Frontal cortex (tissue), 4 donors: ENCODE measurements at places on chromosomes 11 and 22. TPM values are rescaled to one million over a fixed set of nuclear protein-coding genes. Genes with fewer than 3 reads are reported as not detected.

Gene MS4A15
- total RNA-seq: not detected

Gene LYVE1
- 6.9 TPM for total RNA-seq

Gene GLYAT
- not detected for total RNA-seq

Gene CD44
- 4.1 TPM for total RNA-seq

Gene OR51B4
- total RNA-seq: 0.41 TPM

Gene MLC1
- total RNA-seq: 17.9 TPM

Gene ANGPTL5
- 0.41 TPM for total RNA-seq

Gene PATE1
- total RNA-seq: not detected

Gene PHOX2A
- not detected for total RNA-seq

Gene GAL3ST3
- 10.6 TPM for total RNA-seq

Gene SEC14L6
- 0.82 TPM for total RNA-seq

Gene TMEM135
- total RNA-seq: 37.5 TPM

Gene CRYBB3
- not detected for total RNA-seq

Gene CHCHD10
- 5.3 TPM for total RNA-seq

Gene MS4A3
- 0.41 TPM for total RNA-seq

Gene TYR
- total RNA-seq: not detected

Gene OR51B6
- not detected for total RNA-seq

Gene CATSPERZ
- 0.82 TPM for total RNA-seq

Gene CREBZF
- total RNA-seq: 78.3 TPM

Gene XKR3
- not detected for total RNA-seq

Gene TBX10
- not detected for total RNA-seq

Gene LRRC4C
- total RNA-seq: 90.5 TPM

Gene DEFB131B
- total RNA-seq: not detected

Gene ZNRF3
- total RNA-seq: 7.3 TPM

Gene DRD4
- total RNA-seq: not detected

Gene FAM181B
- 13.0 TPM for total RNA-seq

Gene TMPRSS6
- total RNA-seq: not detected

Gene KCNJ1
- not detected for total RNA-seq

Gene C1QTNF5
- 2.4 TPM for total RNA-seq

Gene C22orf15
- total RNA-seq: not detected

Gene IL10RA
- 2.0 TPM for total RNA-seq

Gene NXPE4
- total RNA-seq: not detected

Gene KRTAP5-1
- total RNA-seq: not detected

Gene SCUBE2
- 2.9 TPM for total RNA-seq

Gene MIOX
- total RNA-seq: not detected

Gene OR52N4
- not detected for total RNA-seq

Gene PATE4
- total RNA-seq: not detected

Gene NCAPD3
- total RNA-seq: 11.0 TPM

Gene OR5B21
- not detected for total RNA-seq

Gene DAGLA
- 4.9 TPM for total RNA-seq

Gene OR51E1
- 0.41 TPM for total RNA-seq

Gene TBX1
- not detected for total RNA-seq

Gene KCNE3
- 1.2 TPM for total RNA-seq

Gene NUP160
- total RNA-seq: 57.5 TPM

Gene CTSC
- 11.0 TPM for total RNA-seq

Gene ACRV1
- total RNA-seq: 0.82 TPM

Gene CYTH4
- total RNA-seq: 2.9 TPM

Gene C11orf42
- not detected for total RNA-seq

Gene DEPDC7
- total RNA-seq: 1.6 TPM
